ENCODE measurements at places on chromosomes 6 and 20.
A peak's percentile ranks its signal among the peaks of the same experiment; 100 is the strongest.

DNA sequence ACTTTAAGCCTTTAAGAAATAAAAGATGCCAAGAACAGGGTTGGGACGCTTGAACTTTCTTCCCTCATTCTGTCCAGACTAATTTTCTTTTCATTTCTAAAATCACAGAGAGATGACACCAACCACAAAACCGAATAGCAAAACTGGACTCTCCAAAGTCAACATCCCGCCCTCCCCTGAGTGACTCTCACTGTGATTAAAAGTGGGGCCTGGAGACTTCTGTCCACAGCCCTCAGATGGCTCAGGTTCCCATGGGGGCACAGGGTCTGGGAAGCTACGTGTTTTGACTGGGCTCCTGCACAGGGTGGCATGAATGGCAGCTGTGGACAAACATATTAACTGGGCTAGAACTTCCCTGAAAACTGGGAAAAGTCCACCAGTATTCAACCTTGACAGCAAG is 6.3 kb downstream of the FRMD1 start:
- DNase-seq = no peak

GRCh38 chr6:14016432-14016831 is 91.7 kb downstream of the RNF182 start:
- no peak for DNase-seq

DNA sequence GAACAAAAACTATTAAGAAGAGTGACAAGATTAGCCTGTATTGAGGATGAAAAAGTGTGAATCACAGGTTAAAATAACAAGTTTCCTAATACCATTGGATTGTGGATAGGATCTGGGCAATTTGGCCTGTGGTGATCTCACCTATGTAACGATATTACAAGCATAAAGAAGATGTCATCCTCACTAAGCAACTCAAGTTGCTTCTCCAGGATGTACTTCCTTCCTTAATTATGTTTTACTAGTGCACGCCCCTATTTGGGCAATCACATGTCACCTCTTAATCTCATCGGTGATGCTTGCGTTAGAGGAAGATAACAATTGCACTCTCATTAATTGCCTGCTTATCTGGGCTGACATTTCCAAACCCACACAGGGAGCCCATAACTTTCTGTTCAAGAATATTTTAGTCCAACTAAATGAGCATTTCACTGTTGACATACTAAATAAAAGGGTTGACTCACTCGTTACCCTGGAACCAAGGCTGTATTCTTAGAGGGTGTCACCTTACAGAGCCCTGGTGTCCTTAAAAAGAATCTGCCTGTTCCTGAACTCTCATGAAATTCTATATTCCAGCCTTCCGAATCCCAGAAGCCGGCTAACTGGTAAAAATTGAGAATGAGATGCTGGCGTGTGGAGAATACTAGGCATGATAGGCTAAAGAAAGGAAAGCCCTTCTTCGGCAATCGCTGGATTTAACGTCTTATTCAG is 88.2 kb upstream of the ATXN1 start:
- DNase-seq = no peak

GRCh38 chr6:161973064-161973463 is 699.2 kb upstream of the AGPAT4 start:
- no peak for DNase-seq

- DNase-seq = no peak
These were observed 14.5 kb downstream of the TREM1 start for GRCh38 chr6:41271901-41272395.

GRCh38 chr6:111737065-111737521 is 131.4 kb upstream of the TRAF3IP2 start:
- peak; percentile 57 for DNase-seq

GRCh38 chr6:149050160-149050559 is 267.4 kb upstream of the TAB2 start:
- no peak for DNase-seq

DNA sequence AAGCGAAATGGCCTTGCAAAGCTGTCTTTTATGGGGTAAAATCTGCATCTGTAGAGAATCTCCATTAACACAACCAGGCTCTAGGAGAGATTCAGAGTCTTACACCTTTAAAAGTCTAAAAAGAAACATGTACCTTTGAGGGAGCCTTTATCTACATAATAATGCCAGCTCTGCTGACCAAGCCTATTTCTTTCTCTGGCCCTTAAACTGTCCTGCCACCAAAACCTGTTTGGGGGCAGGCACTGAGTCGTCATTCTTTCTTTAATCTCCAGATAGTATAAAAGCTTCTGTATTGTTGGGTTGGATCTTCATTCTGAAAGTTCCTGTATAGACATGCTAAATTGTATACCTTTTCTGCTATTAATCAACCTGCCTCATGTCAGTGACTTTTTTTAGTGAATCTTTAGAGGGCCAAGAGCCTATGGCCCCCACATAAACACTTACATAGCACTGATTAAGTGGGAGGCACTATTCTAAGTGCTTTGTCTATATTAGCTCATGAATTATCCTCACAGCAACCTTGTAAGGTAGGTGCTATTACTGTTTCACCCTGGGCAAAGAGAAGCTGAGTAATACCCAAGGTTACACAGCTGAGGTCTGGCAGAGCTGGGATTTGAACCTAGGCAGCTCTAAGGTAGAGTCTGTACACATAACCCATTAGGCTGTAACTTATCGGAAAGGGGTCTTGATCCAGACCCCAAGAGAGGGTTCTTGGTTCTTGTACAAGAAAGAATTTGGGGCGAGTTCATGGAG is 232.3 kb upstream of the DTNBP1 start:
- DNase-seq = no peak

Measured in activated naive CD4-positive, alpha-beta T cell treated with Interleukin-2 at 50 U/mL for 16 hours (primary cell).